Activated naive CD4-positive, alpha-beta T cell treated with anti-CD3 and anti-CD28 coated beads, Interleukin-2, amount 10 ng/mL, durations not matched to agents 7 days and 5 days (primary cell): ENCODE measurements at places on chromosomes 7 and 10.

GRCh38 chr10:21849607-21850006, 153.9 kb downstream of the DNAJC1 start:
- H3K27ac ChIP-seq: no peak overlapping the region
- H3K27me3 ChIP-seq: no peaks in the 10 kb centered on the region
- DNase-seq: no peak

GRCh38 chr10:75818552-75818951, 387.1 kb downstream of the LRMDA start:
- no peaks in the 10 kb centered on the region for H3K27me3 ChIP-seq
- H3K4me1 ChIP-seq: no peaks in the 10 kb centered on the region
- DNase-seq: no peak
- H3K27ac ChIP-seq: no peak overlapping the region
- no peak overlapping the region for H3K4me3 ChIP-seq

DNA sequence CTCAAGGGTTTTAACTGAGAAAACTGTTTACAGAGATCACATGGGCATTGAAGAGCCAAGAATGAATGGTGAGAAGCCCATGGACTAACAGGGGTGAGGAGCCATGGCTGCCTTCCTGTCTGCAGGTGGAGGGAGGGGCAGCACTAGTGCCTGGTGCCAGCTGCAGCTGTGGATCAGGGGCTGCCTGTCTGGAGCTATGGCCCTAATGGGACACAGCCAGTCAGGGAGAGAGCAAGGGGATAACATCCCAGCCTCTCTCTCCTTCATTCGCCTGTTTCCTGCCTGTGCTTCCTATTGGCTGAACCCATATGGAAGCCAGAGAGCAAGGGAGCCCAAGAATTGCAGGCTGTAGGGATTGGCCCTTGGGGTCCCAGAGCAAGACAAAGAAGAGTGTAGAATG, 125.8 kb upstream of the GAD2 start:
- DNase-seq: no peak
- no peaks in the 10 kb centered on the region for H3K4me1 ChIP-seq
- no peak overlapping the region for H3K4me3 ChIP-seq
- H3K36me3 ChIP-seq: no peaks in the 10 kb centered on the region
- no peaks in the 10 kb centered on the region for H3K27me3 ChIP-seq
- no peak overlapping the region for H3K27ac ChIP-seq

GRCh38 chr7:27812706-27813105, 72.7 kb downstream of the TAX1BP1 start:
- H3K36me3 ChIP-seq: peaks cover 14% of the 10 kb centered on the region
- H3K4me1 ChIP-seq: no peaks in the 10 kb centered on the region
- no peak overlapping the region for H3K4me3 ChIP-seq
- no peak for DNase-seq

GRCh38 chr10:99062591-99062990, 173.1 kb downstream of the HPSE2 start:
- H3K4me3 ChIP-seq: no peak overlapping the region
- H3K36me3 ChIP-seq: no peaks in the 10 kb centered on the region
- no peak for DNase-seq
- no peak overlapping the region for H3K27ac ChIP-seq
- no peaks in the 10 kb centered on the region for H3K27me3 ChIP-seq

GRCh38 chr7:129266181-129266580, 41.4 kb downstream of the AHCYL2 start:
- H3K4me1 ChIP-seq: no peaks in the 10 kb centered on the region
- DNase-seq: no peak
- no peak overlapping the region for H3K4me3 ChIP-seq
- H3K36me3 ChIP-seq: no peaks in the 10 kb centered on the region
- H3K27ac ChIP-seq: no peak overlapping the region

DNA sequence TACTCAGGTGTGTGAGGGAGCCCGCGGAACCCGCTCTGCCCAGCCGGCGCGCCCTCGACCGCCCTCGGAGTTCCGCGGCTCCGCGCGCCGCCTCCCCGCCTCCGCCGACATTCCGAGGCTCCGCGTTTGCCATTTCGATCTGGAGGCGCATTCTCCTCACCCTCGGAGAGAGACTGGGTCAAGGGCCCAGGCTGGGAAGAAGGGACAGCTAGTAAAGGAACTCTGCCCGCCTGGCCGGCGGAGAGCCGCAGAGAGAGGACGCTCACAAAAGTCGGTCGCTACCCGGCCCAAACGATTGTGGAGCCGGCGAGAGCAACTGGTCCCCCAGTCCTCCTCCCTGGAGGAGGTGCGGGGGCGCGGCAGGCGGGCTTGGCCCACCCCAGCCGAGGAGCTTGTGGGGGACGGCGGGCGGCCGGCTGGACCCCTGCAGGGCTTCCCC, 74.5 kb upstream of the LEP start:
- H3K36me3 ChIP-seq: no peaks in the 10 kb centered on the region
- no peak for DNase-seq
- H3K27ac ChIP-seq: no peak overlapping the region
- H3K27me3 ChIP-seq: peaks cover 98% of the 10 kb centered on the region

- DNase-seq: peak; percentile 80
- H3K27ac ChIP-seq: peak overlapping the region; percentile 99
- H3K27me3 ChIP-seq: peaks cover 9% of the 10 kb centered on the region
- H3K4me1 ChIP-seq: peaks cover 36% of the 10 kb centered on the region
- peak overlapping the region; percentile 99 for H3K4me3 ChIP-seq
Observed at GRCh38 chr7:50304911-50305582, 531 bp downstream of the IKZF1 start.

GRCh38 chr10:124596962-124597845, 135.6 kb downstream of the LHPP start:
- H3K4me1 ChIP-seq: no peaks in the 10 kb centered on the region
- no peaks in the 10 kb centered on the region for H3K36me3 ChIP-seq
- H3K27me3 ChIP-seq: no peaks in the 10 kb centered on the region
- DNase-seq: no peak
- no peak overlapping the region for H3K27ac ChIP-seq
- no peak overlapping the region for H3K4me3 ChIP-seq

DNA sequence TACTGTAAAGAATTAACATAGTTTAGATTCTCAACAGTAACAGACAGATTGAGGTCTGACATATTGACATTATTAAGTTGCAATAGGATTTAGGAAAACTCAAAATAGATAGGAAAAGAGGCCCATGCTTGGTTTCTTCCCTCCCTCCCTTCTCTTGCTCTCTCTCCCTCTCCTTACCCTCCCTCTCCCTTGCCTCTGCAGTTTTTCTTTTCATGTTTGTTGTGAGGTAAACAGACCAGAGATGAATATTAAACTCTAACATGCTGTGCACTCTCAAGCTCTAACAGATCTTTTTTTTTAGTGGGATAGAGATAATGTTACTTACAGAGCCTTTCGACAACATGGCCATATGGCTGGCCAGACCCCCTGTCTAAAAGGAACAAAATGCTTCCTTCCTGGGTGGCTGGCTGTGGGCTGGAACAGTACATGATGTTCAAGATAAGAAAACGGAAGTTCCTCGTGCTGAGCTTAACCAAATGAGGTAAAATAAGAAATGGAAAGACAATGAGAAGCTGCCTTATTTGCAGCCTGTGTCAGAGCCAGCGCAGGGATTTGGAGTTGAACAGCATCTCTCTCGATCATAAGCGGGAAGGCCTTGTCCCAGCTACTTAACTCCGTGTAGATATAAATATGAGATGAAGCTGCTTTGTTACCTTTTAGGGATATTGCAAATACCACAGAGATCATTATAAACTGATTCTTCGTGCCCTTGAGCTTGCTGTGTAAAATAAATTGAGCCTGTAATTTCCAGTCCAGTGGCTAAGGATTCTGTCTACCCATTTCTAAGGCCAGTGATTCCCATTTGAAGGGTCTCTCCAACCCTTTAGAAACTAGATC, 391.9 kb upstream of the NPVF start:
- no peak overlapping the region for H3K4me3 ChIP-seq
- peaks cover under 1% of the 10 kb centered on the region for H3K27me3 ChIP-seq
- peak; percentile 35 for DNase-seq
- H3K36me3 ChIP-seq: no peaks in the 10 kb centered on the region
- H3K27ac ChIP-seq: peak overlapping the region; percentile 16

- H3K4me1 ChIP-seq: peaks cover 2% of the 10 kb centered on the region
- DNase-seq: no peak
- no peak overlapping the region for H3K4me3 ChIP-seq
- no peaks in the 10 kb centered on the region for H3K36me3 ChIP-seq
Observed at GRCh38 chr10:33306126-33306525, 28.3 kb downstream of the NRP1 start.

GRCh38 chr7:115822380-115822779, 208.2 kb downstream of the TFEC start:
- H3K27me3 ChIP-seq: no peaks in the 10 kb centered on the region
- no peaks in the 10 kb centered on the region for H3K4me1 ChIP-seq
- H3K4me3 ChIP-seq: no peak overlapping the region

DNA sequence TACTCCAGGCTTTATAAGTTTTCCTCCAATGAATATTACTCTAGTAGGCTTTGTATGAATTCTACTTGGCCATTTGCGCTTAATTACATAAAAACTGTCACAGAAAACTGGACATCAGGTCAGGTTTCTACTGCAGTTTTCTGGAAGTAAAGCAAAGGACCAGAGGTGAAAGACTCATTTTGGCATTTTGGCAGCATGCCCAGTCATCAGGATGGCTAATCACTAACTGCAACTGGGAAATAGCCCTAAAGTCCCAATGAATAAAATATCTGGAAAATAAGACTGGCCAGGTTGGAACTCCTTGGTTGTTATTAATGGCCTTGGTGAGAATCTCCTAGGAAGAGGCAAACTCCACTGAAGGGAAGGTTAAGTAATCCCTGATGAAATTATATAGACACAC, 75.5 kb downstream of the COPG2 start:
- no peaks in the 10 kb centered on the region for H3K27me3 ChIP-seq
- H3K4me1 ChIP-seq: no peaks in the 10 kb centered on the region
- no peak for DNase-seq
- H3K4me3 ChIP-seq: no peak overlapping the region
- no peak overlapping the region for H3K27ac ChIP-seq

DNA sequence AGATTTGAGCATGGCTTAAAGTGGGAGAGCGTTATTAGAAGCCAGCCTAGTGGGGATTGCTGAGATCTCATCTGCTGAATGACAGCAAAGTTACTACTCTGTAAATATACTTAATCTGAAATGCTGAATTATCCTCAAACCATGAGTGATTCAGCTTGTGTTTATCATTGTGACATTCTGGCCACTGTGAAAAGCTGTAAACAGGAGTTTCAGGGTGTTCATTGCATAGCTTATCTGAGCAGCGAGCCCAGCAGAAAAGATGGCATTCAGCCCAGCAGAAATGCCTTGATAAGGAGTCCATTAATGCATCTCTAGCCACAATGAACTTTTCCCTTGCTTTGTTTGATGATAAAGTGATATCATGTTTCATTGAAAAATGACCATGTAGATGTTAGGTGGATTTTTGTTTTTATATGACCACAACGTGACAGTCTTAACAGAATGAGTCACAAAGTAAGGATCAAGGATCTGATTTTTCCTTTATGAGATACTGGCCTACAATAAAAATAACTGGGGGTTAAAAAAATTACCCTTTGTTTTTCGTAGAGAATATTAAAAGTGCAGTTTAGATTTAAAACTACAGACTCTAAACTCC, 7.8 kb downstream of the TES start:
- DNase-seq: no peak
- no peaks in the 10 kb centered on the region for H3K27me3 ChIP-seq
- peaks cover 37% of the 10 kb centered on the region for H3K36me3 ChIP-seq
- peaks cover 86% of the 10 kb centered on the region for H3K4me1 ChIP-seq

GRCh38 chr10:43044448-43044921, 32.4 kb upstream of the RET start:
- no peak overlapping the region for H3K27ac ChIP-seq
- no peak for DNase-seq
- H3K4me1 ChIP-seq: no peaks in the 10 kb centered on the region
- no peaks in the 10 kb centered on the region for H3K36me3 ChIP-seq
- peaks cover 12% of the 10 kb centered on the region for H3K27me3 ChIP-seq
- no peak overlapping the region for H3K4me3 ChIP-seq

- H3K4me1 ChIP-seq: peaks cover 12% of the 10 kb centered on the region
- no peak for DNase-seq
- H3K36me3 ChIP-seq: no peaks in the 10 kb centered on the region
Observed at GRCh38 chr10:63072951-63073350, 60.2 kb upstream of the NRBF2 start.

GRCh38 chr7:111750878-111751277, 188.6 kb upstream of the IMMP2L start:
- H3K36me3 ChIP-seq: no peaks in the 10 kb centered on the region
- H3K4me3 ChIP-seq: no peak overlapping the region
- no peak overlapping the region for H3K27ac ChIP-seq
- no peak for DNase-seq
- no peaks in the 10 kb centered on the region for H3K27me3 ChIP-seq

DNA sequence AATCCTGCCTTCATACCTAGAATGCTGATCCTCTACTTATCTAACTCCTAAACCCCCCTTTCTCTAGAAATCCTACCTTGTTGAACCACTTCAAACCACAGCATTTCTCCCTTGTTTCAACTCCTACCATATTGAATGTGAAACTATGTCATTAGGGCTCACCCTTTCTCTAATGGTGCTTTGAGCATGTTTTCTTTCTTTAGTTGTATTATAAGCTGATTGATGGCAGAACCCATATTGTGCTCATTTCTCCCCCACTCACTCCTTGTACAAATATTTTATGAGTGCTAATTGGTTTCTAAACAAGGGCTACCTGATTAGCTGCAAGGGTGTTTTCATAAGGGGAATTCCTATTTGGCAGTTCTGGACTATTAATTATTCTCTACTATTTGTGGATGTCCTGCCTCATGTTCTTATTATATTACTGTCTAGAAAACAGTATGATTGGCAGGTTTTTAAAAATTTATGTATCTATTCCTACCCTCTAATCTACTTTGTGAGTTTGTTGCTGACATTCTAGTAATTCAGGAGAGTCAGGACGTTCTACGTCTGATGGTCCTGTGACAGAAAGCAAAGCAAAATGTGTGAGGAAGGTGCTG, 765.8 kb downstream of the KCNMA1 start:
- no peaks in the 10 kb centered on the region for H3K27me3 ChIP-seq
- no peaks in the 10 kb centered on the region for H3K4me1 ChIP-seq
- no peak overlapping the region for H3K4me3 ChIP-seq
- H3K36me3 ChIP-seq: no peaks in the 10 kb centered on the region
- DNase-seq: no peak
- no peak overlapping the region for H3K27ac ChIP-seq

DNA sequence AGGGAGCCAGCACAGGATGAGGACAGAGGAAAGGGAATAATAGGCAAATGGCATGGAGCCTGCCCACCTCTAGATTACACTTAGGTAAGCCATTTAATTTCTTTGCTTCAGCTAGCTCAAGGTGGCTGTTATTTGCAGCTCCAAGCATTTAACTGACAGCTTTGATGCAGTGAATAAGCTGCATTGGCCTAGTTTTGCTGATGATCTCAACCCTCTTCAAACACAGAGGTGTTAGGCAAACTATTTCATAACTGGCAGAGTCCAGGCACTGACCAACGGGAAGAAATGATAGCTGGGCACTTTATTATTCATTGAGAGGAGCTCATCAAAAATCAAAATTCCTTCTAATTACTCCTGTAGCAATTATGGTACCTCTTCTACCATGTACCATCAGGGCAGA, 317.4 kb downstream of the BMPER start:
- H3K4me1 ChIP-seq: no peaks in the 10 kb centered on the region
- H3K27me3 ChIP-seq: no peaks in the 10 kb centered on the region
- no peak for DNase-seq
